ENCODE measurements at places on chromosomes 2 and 18.

DNA sequence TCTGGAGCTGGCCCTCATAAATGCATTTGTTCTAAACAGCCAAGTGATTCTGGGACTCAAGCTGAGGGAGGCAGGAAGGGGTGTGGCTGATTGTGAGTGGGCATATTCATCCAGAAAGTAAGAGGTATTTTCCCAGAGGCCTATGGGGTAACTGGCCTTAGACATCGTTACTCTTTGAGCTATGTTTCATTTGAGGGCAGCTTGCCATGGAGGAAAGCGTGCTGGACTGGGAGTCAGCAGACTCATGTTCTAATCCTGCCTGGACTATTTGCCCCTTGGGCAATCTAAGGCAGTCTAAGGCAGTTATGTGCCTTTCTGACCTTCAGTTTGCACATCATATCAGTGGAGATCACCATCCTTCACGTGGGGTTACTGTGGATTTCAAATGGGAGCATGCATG lies 93.5 kb upstream of the SLC14A2 start:
- DNase-seq = peak; percentile 58

DNA sequence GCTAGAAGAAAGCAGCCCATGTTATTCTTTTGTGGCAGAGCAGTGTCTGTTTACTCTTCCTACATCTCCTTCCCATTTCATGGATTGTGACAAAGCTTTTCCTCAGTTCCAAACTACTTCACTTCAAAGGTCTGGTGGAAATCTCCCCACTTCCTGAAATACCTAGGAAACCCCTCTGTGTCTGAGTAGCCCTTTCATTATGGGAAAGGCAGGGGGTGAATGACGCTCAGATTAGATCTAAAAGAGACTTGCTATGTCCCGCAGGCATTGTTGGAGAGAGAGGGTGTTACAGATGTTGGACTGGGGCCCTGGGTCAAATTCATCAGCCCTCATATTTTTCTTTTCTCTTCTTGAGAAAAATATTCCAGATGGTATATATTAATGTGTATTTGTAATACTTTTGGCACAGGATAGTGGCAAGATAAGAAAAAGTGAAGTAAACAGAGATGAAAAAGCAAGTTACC lies 675.0 kb downstream of the IRS1 start:
- DNase-seq = peak; percentile 24

DNA sequence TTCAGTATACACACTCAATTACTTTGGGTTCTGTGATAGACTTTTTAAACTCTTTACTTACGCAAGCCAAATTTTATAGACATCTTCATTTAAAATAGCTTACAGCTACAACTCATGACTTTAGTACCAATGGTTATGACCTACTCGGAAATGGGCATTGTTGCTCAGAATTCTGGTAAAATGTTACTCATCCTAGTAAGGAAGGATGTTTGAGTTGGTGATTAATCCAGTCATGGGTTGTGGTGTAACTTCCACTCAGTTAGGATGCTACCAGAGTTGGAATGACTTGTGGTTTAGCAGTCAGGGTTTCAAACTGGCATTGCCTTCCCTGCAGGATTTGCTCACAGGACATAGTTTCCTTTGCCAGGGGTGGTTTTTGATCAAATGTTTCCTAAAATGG lies 7.4 kb upstream of the NPC1 start:
- DNase-seq = peak; percentile 85

- no peak for DNase-seq
These were observed 10.7 kb upstream of the CD226 start for GRCh38 chr18:69958422-69958821.

- no peak for DNase-seq
These were observed 23.2 kb downstream of the PIAS2 start for GRCh38 chr18:46894124-46894523.

- no peak for DNase-seq
These were observed 162.0 kb upstream of the STK17B start for GRCh38 chr2:196333397-196333796.

DNA sequence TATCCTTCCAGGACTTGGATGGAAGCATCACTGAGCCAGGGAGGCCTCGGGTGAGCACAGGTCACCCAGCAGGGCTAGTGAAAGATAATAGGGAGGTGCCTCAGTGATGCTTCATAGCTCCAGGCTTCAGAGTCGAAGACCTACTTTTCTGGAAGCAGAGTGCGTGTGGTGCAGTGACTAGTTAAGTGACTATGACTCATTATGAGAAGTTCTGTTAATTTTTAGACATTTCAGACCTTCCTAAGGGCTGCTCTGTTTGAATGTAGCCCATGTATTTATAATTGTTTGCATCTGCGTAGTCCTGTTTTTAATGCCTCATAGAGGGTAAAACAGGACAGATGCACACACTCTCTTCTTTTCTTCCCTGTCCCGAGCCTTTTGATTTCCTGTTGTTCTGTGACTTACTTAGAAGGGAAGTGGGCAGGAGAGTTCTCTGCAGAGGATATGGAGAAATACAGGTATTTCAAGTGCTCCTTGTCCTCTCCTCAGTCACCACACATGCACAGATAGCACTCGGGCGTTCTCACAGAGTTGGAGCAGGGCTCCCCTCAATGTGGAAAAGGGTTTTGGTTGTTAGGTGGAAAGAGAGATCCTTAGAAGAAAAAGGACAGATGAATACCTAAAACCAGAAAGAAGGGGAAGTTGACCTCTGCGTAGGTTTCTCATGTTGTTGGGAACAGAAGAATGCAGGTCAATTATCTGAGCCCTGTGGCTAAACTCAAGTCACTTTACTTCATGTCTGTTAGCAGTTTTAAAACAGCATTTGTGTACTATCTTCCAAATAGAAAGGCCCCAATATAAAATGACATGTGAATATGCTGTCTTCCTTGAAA lies 34.7 kb downstream of the RALB start:
- peak; percentile 85 for DNase-seq

- no peak for DNase-seq
These were observed 299.2 kb upstream of the CWC22 start for GRCh38 chr2:180306346-180306745.

DNA sequence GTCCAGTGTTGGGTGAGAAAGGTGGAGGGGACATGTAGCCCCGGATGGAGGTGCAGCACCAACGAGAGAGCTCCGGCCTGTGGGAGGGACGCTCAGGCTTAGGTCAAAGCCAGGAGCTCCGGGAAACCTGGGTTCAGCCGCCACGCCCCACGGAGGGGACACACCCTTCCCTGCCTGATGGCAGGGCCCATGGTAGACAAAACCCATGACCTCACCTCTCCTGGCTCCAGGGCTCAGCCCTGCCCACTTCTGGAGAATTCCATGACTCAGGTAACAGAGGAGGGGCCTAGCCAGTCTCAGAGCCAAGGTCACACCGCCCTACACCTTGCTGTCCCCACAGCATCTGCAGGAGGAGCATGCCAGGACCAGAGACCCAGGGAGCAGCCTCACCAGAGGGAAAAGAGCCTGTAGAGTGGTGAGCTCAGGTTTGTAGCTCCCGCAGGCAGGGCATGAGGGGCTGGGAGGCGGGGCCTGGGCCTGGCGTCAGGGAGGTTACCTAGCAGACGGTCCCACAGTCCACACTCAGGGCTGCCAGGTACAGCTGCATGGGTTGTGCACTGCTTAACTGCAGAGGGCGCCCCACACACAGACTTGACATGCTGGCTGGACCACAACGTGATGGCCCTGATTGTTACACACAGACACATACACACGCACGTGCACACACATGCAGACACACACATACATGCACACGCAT lies 70.8 kb upstream of the SMAD7 start:
- peak; percentile 31 for DNase-seq

DNA sequence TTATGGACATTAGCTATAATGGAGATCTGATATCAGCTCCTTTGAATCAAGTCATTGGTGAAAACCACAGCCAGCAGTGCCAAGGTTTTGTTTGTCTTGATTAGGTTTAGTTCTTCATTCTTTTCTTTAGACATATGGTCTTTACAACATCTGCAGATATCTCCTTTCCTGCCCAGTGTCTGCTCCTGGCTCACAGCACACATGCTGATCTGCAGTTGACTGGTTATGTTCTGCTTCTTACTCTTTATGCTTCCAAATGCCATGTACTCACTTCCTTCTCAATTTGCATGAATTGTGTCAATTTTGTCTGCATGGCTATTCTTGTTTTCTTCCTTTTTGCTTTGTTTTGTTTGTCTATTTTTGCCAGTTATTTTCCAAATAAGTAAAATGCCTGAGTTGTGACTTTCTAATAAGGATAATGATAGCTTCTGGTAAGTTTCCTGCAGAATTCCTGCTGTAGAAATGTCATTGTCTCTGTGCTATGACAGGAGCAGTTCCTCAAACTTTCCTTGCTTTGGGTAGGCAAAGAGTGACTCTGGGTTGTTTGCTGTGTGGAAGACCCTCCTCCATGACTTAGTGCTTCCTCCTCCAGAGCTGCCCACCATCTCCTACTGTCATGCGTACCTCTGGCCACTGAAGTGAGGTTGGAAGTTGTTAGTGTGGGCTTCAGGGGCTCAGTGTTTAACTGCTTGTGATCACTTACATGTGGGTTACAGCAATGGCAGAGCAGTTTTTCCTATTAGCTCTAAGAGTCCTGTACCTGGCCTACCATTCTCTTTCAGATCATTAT lies 8.2 kb downstream of the ARHGAP25 start:
- no peak for DNase-seq

GRCh38 chr2:217922101-217923006 lies 80.4 kb downstream of the TNS1 start:
- DNase-seq = peak; percentile 35

DNA sequence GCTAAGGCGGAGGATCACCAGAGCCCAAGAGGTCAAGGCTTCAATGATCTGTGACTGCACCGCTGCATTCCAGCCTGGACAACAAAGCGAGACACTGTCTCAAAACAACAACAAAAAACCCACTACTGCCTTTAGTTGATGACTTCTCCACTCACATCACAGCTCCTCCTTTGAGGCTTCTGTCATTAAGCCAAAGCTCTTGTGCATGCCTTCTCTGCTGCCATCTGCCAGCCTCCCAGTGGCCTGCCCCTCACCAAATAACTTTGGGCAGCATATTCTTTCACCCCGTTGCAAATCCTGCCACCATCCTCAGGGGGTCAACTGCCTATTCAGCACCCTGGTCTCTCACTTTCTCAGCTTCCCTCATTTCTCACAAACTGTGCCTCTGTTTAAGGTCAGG lies 27.5 kb downstream of the OSBPL1A start:
- no peak for DNase-seq

DNA sequence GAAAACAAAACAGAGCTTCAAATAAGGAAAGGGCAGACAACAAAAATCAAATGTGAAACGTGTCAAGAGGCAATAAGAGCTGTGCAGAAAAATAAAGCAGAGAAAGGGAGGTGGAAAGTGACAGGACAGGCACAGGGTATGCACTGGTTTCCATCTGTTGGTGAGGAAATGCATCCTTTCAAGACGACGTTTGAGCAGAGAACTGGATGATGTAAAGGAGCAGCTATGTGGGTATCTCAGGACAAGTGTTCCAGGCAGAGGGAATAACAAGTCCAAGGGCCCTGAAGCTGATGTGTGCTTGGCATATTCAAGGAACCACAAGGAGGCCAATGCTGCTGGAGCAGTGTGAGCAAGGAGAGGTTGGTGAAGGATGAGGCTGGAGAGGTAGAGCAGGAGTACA lies 168.9 kb upstream of the SERPINE2 start:
- no peak for DNase-seq

GRCh38 chr2:138335036-138335435 lies 166.5 kb upstream of the SPOPL start:
- no peak for DNase-seq

DNA sequence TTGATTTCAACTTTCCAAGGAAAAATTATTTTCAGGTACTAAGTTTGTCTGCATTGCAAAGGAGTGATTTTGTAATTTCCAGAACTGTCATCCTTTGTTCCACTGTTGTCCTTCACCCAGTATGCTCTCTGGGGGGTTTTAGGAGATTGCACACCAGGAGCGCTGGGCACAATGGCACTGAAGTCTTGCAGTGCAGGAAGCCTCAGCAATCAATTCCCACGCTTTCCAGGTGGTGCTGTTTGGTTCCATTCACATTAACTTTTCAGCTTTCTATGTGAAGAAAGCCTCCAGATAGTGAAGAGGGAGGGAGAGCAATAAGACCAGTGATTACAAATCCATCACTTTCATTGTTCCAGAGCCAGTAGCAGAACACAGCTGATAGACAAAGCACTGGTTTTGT lies 344.0 kb upstream of the VWC2L start:
- no peak for DNase-seq
